ENCODE measurements at places on chromosomes 4 and X.

- no peak for DNase-seq
Observed at GRCh38 chrX:47187106-47187677, 6.4 kb upstream of the UBA1 start.

DNA sequence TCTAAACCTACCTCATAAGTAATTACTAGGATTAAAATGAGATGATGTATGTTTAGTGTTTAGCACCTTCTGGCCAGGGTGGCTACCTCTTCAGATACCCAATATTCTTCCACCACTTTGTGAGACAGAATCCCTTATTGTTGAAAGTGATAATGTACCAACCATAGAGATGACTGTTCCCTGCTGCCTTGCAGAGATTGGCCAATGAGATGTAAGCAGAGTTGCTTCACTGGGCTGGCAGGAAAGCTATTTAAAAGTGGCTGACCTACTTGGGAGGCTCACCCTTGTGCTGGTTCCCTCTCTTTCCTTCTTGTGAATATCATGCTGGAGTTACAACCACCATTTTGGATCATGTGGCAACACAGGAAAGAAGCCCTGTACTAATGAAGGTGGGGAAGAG is 58.9 kb downstream of the TMEM154 start:
- no peak for DNase-seq

GRCh38 chr4:108854786-108855185 is 91.9 kb upstream of the ETNPPL start:
- DNase-seq: no peak

- no peak for DNase-seq
Observed at GRCh38 chr4:112942077-112942476, 107.4 kb upstream of the ANK2 start.

DNA sequence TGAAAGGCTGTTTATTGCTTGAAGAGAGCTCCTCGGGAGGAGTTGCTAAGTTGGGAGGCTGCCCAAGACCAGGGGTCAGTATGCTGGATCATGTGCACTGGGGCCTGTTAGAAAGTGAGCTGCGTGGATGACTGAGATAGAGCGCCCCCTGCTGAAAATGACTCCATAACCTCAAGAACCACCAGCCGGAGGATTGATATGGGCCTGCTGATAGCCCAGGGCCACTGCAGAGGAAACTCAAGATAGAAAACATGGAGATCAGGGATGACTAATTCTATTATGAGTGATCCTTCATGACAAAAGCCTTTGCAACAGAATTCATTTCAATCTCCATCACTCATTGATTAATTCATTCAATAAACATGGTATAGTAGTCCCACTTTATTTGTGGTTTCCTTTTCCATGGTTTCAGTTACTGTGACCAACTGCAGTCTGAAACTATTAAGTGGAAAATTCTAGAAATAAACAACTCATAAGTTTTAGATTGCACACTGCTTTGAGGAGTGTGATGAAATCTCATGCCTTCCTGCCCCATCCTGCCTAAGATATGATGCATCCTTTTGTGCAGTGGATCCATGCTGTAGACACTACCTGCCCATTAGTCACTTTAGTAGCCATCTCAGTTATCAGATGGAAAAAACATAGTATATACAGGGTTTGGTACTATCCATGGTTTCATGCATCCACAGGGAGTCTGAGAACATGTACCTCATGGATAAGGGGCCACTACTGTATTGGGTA is 126.7 kb upstream of the MBNL3 start:
- DNase-seq: no peak

- DNase-seq: no peak
Observed at GRCh38 chr4:8690216-8691150, 97.9 kb downstream of the CPZ start.

- no peak for DNase-seq
Observed at GRCh38 chr4:85717351-85717750, 242.4 kb downstream of the ARHGAP24 start.

DNA sequence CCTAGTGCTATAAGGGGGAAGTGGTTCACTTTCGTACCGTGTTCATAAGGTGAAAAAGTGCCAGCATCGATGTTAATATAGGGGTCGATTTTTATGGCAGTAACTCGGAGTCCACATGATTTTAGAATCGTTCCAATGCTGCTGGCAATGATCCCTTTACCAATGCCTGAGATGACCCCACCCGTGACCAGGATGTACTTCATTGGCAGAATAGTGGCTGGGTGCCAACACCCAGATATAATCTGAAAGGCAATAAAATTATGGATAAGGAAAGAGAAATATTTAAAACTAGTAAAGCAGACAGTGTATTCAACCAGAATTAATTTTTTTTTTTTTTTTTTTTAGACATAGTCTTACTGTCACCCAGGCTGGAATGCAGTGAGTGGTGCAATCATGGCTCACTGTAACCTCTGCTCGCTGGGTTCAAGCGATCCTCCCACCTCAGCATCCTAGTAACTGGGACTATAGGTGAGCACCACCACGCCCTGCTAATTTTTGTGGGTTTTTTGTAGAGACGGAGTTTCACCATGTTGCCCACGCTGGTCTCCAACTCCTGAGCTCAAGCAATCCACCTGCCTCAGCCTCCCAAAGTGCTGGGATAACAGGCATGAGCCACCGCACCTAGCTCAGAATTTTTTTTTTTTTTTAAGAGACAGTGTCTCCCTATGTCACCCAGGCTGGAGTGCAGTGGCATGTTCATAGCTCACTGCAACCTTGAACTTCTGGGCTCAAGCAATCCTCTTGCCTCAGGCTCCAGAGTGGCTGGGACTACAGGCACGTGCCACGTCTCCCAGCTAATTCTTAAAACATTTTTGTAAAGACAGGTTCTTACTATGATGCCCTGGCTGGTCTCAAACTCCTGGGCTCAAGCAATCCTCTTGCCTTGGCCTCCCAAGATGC is 9.5 kb downstream of the CTPS2 start:
- no peak for DNase-seq

- no peak for DNase-seq
Observed at GRCh38 chrX:147226801-147227200, 412.3 kb upstream of the CXorf51A start.

DNA sequence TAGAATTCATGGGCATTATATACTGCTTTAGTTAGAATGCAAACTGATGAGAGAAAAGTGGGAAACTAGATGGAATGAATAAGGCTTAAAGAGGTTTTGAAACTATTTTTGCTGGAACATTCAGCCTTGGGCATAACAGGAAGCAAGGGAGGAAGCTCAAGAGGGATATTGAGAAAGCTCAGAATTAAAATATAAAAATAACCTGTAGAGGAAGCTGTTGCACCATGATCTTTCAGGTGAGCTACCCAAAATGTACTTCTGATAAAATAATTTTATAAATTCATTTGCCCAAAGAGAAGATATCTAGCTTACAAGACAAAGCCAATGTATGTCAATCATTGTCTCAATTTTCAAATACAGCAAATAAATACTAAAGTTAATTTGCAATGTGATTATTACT is 11.3 kb downstream of the GC start:
- no peak for DNase-seq

DNA sequence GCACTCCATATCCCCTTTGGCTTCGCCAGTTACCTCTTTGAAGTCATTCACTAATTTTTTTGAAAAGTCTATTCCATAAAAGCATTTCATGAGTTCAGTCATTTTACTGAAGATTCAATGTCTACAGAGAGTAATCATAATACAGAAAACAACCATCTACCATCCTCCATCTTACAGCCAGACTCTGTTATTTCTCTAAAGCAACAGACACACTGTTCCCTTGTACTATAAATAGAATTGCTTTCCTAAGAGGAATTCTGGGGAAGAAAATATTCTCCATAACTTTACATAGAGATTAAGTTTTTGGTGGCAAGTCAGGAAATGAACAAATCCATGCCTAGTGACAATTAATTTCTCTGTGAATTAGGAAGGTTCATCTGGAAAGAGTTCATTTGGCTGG is 37.0 kb downstream of the XK start:
- DNase-seq: no peak

DNA sequence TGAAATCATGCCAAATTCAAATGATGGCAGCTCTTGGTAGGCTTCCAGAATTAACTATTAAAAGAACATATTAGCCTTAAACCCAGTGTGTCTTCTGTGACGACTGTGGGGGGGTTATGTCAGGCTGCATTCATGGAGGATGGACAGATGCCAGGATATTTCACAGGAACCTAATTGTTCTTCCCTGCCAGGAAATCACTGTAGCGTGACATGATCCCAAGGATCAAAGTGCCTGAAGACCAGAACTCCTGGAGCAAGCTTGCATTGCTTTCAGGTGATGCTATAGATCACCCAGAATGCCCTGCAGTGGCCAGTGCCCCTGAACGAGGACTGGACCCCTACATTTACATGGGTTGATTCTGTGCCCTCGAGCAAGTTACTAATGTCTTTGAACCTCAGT is 1093.0 kb upstream of the TENM3 start:
- no peak for DNase-seq

GRCh38 chrX:2788980-2789379 is 37.1 kb downstream of the XG start:
- no peak for DNase-seq

DNA sequence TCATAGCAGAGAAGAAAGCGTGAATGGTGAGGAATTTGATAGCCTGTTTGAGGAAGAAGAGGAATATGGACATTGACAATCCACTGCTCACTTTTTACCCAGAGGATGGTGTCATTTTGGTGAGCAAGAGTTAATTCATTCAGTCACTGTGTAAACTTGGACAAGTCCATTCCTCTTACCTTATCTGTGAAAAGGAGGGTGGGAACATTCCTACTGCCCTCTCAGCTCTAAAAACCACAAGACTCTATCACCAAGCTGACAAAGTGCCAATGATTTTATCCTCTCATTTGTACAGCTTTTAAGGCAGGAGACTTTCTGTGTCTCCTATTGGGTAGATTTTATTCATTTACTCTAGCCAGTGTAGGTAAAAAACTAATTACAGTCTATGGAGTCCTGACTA is 103.8 kb downstream of the LUZP4 start:
- DNase-seq: no peak

All from putamen (tissue), 1 donor.